ENCODE measurements at places on chromosomes 4 and X.

DNA sequence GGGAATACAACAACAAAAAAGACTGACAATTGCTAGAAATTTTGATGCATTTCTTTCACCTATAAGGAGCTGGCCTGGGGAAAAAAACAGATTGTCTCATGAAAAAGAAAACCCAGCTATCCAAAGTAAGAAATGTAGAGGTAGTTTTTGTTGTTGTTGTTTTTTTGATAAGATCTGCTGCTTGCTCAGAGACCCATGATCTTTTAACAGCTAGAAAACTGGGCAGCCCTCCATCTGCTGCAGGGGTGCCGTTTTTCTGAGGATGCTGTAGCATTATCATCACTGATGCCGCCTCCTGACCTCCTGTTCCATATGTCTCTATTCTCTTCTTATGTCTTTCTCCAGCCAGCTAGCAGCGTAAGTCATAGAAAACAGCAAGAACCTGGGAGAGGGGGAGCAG lies 98.3 kb downstream of the BMPR1B start:
- no peak for DNase-seq

GRCh38 chr4:108596344-108596743 lies 24.0 kb upstream of the RPL34 start:
- DNase-seq: peak; percentile 15

GRCh38 chr4:148261848-148262247 lies 180.4 kb downstream of the NR3C2 start:
- DNase-seq: no peak

GRCh38 chr4:72522440-72522839 lies 46.6 kb downstream of the ADAMTS3 start:
- no peak for DNase-seq

DNA sequence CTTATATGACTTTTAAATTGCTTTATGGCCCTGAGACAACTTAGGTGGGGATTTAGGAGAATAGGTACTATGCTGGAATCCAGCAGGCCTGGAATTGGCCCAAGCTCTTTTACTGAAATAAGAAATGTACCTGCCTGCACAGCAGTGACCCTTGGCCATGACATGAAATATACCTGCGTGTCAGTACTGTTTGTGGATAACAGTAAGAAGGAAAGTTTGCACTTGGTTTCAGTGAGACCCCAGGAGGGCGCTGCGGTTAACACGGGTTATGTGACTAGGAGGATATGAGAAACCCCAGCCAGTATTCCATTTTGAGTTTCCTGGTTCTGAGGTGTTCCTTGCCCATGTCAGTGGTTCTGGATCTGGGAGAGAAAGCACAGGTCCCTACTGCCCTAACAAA lies 5.3 kb downstream of the MTM1 start:
- DNase-seq: no peak

DNA sequence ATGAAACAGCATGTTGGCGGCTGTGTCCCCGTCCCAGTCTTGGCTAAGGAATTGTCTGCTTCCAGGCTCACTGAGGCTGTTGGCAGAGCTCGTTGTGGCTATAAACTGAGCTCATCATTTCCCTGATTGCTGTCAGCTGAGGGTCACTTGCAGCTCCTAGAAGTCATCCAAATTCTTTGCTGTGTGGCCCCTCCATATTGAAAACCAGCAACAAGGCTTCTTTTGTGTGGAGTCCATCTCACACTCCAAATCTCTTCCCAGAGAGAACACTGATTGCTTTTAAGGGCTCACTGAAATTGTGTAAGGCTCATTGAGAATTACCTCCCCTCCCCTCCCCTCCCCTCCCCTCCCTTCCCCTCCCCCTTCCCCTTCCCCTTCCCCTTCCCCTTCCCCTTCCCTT lies 23.3 kb downstream of the TBC1D14 start:
- no peak for DNase-seq

DNA sequence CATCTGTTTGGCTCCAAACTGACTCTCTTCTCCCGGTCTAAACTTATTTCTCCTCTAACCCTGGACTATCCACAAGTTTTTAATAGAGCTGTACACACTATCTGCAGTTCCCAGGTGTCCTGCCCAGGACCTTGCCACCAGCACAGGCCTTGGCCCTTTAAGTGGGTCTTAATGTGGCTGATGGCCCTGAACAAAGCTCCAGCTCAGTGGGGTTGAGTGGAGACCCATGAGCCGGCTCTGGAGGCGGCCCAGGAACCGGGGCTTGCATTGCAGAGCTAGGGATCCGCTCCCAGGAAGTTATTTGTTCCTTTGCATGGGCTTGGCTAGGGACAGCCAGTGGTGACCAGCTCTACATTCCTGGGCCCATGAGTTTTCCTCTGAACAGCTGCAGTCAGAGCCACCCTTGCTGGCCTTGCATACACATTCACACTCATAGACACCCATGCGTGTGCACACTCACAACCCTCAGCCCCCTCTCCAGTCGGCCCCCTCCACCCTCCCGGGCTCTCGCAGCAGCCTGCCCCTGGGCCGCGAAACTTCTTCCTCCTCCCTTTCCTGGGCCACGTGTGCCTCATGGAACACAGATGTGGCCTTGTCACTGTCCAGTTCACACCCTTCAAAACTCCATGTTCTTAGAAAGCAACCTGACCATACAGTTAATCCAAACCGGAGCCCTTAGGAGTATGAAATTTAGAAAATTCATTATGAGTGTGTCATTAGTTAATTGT lies 58.2 kb downstream of the GPR143 start:
- DNase-seq: no peak

DNA sequence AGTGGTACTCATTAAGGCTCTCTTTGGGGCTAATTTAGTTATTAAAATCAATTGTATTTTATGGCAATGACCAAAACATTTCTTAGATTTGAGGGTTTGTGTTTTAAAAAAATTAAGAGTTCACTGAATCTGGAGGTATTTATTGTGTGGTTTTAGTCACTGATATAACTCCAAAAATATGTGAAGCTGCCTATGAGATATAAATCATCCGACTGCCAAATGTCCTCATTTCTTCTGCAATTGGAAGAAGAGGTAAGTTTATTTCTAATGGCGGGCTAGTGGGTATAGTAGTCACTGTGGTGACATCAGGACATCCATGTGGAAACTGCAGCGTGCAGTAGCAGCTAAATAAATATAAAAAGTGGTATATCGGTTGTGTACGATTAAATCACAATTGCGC lies 205.5 kb downstream of the MID1 start:
- DNase-seq: peak; percentile 72

DNA sequence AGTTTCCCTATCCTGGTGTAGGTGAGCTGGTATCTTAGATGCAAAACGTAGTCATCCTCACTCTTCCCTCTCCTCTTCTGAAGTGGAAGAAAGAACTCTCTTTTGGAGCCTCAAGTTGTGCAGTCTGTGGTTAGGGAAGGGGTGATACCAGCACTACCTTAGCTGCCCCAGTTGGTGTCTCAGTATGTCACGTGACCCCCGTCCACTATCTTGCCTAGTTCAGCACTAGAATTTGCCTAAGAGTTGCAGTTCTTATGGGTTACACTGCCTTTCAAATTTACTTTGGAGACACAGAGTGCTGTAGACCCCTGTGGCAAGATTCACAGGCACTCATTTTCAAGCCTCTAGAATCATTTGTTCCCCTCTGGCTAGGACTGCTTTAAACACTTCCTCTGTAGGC lies 322.8 kb upstream of the EDA2R start:
- no peak for DNase-seq

DNA sequence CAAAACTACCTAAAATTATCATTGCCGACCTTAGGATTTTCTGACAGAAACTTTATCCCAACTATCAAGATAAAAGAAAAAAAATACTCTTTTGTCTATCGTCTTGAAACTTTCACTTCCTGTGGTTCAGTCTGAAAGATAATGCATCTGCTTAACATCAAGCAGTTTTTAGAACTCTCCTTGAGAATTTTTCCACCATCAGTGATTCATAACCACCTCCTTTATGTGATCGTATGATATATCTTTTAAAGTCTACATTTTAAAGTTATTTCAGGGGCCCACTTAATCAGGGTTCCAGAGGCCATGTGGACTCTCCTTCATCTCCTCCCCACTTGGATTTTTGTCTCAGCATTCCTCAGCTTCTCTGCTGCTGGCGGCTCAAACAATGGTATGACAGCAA lies 272.8 kb upstream of the TENM3 start:
- DNase-seq: peak; percentile 63

DNA sequence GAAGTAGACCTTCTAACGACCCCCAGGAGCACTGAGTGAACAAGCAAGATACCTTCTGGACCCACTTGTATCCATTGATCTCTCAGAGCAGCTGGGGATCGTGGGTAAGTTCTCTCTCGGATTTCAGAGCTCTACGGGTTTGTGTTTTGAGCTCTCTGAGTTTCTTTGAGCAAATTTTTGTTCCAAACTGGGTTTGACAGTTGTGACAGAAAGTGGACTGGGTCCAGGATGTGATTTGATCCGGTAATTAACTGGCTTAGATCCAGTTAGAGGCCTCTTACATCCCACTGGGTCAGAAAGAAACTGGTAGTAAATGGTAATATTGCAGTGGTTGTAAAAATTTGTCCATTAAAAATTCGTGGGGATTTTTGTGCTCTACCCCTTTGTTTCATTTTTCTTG lies 459.2 kb downstream of the INPP4B start:
- no peak for DNase-seq

DNA sequence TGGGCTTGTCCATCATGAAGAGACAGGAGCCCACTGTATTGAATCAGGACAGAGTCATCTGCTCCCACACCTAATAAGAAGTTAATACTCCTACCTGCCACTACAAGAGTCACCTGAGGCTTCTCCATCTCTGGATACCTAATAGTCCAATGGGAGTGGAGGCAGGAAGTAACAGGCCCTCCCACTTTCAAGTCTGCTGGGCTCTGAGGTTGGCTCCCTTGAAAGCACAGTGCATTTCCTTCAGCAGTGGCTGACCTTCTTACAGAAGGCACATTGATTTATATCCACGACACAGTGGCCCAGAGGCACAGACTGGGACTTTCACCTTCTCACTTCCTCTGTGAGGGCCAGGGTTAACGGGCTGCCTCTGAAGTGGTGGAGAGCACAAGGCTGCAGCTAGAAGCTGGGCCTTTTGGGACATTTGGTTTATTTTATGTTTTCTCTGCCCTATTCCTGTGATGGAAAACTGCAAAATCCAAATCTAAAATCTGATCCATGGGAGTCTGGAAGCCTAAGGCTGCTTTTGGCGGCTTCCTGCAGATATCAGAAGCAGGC lies 38.1 kb downstream of the FRG2 start:
- DNase-seq: no peak

- no peak for DNase-seq
Measured at GRCh38 chr4:82033862-82034261, 339.9 kb downstream of the HNRNPD start.

GRCh38 chr4:77127837-77128621 lies 29.0 kb upstream of the CCNG2 start:
- no peak for DNase-seq

DNA sequence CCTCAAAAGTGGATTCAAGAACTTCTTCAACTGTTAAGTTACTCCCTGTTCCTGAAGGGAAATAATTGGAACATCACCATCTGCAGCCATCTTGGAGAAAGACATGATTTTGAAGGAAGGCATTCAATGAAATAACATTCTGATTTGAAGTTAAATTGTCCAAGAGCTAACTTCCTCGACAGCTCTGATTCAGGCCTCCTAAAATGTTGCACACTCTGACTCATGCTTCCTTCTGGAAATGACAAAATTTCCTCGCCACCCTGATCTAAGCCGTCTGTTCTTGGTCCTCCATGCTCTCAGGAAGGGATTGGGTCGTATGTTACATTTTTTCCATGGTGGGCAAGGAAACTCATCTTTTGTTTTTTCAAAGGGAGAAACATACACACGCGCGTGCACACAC lies 496.9 kb upstream of the DIPK2B start:
- DNase-seq: peak; percentile 88

DNA sequence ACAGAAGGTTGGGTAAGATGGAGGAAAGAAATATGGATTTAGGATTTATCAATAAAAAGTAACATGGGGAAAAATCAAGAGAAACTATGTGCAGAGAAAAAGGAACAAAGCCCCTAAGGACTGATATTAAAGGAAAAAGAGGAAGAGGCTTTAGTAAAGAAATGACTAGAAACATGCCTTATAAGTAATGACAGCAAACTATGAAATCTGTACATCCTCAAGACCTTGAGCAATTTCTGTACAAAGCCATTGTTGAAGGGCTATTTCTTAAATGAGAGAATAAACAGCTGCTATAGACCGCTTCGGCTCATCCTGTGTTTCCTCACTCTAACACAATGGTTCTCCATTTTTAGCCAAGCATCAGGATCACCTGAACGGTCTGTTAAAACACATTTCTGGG lies 180.3 kb upstream of the ATOH1 start:
- no peak for DNase-seq

DNA sequence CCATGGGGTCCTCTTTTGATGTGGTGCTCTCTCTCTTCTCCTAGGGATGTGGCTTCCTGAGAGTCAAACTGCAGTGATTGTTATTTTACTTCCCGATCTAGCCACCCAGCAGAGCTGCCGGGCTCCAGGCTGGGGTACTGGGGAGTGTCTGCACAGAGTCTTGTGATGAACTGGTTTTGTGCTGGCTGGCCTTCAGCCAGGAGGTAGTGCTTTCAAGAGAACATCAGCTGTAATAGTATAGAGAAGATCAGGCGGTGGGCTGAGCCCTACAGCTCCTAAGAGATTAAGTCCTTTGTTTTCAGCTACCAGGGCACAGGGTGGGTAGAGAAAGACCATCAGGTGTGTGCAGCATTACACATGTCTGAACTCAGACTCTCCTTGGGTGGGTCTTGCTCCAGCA lies 59.0 kb upstream of the AGTR2 start:
- no peak for DNase-seq

DNA sequence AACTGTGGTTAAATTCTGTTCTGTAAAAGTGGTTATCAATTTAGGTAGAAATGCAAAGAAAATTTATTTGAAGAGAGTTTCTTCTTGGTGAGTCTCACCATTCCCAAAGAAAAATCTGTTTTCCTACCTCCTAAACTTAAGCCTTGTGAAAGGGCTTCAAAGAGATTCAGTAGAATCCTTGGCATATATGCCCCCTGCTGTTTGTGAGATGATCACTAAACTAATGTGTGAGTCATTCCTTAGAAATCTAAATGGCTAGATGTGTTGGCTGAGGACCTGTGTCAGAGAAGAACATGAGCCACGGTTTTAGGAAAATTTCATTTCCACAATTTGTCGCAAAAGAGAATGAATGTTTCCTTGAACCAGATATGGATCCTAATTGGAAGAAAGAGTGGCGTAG lies 260.9 kb downstream of the SLC7A11 start:
- peak; percentile 47 for DNase-seq

DNA sequence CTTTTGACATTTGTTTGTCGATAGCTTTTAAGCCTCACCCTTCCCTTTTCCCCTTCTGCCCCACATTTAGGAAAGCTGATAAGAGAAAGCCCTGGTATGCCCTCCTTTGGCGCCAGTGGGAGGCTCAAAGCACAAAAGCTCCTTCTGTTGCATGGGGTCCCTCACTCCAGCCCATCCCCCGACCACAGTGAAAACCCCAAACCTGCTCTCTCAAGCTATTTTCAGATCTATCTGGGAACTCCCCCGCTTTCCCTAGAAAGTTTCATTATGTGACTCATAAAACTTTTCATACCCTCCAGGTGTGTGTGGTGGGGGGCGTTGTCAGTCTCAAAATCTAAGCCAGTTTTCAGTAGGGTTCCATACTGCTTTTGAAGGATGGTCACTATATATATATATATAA lies 259.0 kb upstream of the PCDH7 start:
- no peak for DNase-seq

GRCh38 chrX:55867181-55867651 lies 149.7 kb downstream of the RRAGB start:
- DNase-seq: no peak

Measured in fibroblast of skin of abdomen (primary cell).